Epithelial cell of esophagus (primary cell): ENCODE measurements at places on chromosomes 5 and 9.
A peak's percentile ranks its signal among the peaks of the same experiment; 100 is the strongest.

- DNase-seq, result peak; percentile 73
These were observed 6.5 kb downstream of the AMACR start for GRCh38 chr5:34001241-34001841.

GRCh38 chr9:18009902-18010301, 431.0 kb downstream of the SH3GL2 start:
- DNase-seq, result no peak

- DNase-seq, result no peak
These were observed 4.2 kb downstream of the SCGB3A2 start for GRCh38 chr5:147882586-147883313.

- DNase-seq, result no peak
These were observed 153.5 kb downstream of the RAPGEF6 start for GRCh38 chr5:131481569-131481968.

DNA sequence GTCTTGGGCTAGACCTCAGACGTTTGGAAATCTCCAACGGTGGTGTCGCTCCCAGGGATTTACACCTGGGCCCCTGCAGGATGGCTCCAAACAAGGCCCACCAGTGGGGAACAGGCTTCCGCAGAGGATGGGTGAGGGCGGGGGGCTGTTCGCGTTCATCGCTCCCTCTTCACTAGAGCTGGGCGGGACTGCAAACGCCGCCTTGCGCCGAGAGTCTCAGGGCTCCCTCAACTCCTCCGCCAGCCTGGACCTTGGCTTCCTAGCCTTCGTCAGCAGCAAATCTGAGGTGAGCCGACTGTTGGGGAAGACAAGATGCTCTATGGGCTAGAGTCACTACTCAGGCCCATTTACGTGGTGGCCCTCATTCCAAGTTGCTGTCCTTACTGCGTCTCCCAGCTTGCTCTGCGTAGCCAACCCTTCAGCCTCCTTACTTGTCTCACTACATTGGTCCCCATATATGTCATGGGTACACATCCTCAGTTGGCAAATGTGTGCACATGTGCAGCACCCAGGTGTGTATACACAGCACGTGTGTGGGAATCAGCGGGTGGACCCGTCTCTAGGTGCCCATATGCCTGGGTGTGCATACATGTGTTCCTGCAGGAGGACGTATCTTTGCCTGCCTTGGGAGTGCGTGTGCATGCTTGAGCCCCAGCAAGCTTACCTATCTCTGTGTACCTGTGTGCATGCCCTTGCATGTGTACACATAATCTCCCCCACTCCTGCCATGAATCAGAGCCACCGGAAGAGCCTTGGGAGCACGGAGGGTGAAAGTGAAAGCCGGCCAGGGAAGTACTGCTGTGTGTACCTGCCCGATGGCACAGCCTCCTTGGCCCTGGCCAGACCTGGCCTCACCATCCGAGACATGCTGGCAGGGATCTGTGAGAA, 10.5 kb downstream of the RGS14 start:
- DNase-seq, result peak; percentile 57

- no peak for DNase-seq
These were observed 126.0 kb downstream of the MEF2C start for GRCh38 chr5:88756953-88757352.

DNA sequence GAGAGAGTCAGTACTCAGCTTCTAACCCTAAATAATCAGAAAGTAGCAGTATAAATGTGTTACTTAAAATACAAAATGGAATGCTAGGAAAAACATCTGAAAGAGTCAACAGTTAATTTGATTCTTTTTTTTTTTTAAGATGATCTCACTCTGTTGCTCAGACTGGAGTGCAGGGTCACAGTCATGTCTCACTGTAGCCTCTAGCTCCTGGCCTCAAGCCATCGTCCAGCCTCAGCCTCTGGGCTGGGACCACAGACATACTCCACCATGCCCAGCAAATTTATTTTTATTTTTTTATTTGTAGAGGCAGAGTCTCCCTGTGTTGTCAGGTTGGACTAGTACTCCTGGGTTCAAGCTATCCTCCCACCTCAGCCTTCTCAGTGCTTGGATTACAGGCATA, 424.9 kb downstream of the IRX2 start:
- no peak for DNase-seq

DNA sequence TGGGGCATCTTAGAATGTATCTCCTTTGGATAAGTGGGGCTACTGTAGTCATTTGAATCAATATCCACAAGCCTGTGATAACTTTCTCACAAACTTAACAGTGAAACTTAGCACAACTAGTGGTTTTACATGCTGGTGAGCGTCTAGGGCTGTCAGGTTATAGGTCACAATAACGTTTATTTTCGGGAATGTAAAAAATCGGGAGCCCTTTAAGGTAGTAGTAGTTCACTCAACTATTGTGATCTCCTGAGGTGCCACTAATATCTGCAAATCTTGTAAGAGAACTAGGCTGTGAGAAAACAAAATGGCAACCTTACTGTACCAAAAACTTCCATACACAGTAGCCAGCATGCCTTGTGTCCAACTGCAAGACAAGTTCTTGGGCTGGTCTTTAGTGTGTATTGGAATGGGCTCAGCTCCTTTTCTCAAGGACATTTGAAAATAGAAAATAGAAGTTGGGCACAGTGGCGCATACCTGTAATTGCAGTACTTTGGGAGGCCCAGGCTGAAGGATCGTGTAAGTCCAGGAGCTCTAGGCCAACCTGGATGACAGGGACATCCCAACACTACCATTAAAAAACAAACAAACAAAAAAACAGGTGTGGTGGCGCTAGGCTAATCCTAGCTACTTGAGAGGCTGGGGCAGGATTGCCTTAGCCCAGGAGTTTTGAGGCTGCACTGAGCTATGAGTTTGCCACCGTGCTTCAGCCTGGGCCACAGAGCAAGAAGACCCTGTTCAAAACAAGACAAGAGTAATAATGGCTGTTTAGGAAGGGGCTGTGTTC, 5.2 kb upstream of the PKN3 start:
- no peak for DNase-seq

DNA sequence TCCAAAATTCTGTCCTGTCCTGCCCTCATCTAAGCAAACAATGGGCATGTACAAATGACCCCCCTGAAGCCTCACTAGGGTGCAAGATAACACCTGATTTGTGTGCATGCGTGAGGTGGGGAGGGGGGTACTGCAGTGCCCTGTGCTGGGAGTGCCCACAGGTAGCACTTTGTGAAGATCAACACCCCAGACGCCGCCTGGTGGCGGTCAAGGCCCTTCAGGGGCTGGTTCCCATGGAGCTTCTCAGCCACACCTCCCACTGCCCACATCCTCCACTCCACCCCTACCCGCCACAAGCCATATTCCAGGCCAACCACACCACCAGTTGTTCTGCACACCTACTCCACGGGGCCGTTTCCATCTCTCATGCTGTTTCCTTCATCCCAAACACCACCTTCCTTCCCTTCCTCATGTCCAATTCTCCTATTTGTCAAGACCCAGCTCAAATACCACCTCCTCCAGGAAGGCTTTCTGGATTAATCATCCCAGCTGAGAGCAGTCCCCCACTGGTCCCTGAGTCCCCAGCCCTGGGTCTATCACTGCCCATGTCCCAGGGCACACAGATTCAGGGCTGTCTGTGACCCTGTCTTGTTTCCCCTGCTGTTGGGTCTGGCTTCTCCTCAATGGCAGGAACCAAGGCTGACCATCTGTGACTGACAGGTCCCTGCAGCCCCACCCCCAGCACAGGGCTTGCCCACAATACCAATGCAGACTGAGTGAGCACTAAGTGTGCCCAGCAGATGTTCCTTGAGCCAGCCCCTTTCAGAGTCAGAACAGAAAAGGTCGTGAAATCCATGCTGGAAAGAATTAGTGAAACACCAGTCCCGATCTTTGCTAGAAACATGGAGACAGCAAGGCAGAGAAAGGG, 178.4 kb downstream of the PAX5 start:
- peak; percentile 41 for DNase-seq

GRCh38 chr5:158610051-158610415, 489.7 kb downstream of the EBF1 start:
- DNase-seq, result no peak

DNA sequence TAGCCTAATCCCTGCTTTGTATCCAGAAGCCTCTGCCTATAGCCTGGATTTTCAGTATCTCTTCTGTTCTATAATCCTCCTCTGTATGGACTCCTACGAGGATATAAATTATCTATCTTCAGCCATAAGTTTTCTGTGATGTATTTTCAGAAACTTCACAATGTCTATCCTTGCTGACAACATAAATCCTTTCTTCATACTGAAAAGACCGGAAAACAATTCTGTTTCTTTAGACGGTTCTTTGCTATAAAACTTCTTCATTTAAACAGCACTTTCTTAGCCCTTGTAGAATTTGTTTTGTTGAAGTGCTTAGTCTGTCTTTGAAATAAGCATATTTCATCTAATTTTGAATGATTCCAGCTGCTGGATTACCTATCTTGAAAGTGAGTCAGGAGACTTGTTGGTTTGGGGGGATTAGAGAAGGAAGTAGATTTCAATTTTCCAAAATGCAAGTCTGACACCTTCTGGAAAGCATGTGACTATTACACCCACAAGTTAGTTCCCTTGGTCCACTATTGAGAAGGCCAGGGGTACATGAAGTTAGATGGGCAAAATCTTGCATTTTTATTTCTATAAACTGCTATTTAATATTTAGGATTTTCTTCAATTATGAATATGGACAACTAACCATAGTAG, 96.3 kb upstream of the RANBP3L start:
- DNase-seq, result peak; percentile 46

DNA sequence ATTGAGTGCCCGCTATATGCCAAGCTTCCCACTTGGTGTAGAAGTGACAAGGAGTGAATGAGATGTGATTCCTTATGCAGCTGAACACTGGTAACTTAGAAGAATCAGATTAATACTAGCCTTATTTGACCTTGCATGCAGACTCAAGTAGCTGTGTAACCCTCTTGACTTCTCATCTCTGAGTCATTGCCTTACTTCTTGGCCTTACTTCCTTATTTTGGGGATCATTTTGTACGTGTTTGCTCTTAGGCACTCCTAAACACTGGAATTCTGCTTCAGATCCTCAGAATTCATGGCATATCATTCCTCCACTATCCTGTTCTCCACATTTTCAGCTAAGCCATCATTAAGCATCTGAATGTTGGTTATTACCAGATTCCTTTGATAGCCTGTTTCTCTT, 948.9 kb upstream of the ARRDC3 start:
- peak; percentile 55 for DNase-seq

DNA sequence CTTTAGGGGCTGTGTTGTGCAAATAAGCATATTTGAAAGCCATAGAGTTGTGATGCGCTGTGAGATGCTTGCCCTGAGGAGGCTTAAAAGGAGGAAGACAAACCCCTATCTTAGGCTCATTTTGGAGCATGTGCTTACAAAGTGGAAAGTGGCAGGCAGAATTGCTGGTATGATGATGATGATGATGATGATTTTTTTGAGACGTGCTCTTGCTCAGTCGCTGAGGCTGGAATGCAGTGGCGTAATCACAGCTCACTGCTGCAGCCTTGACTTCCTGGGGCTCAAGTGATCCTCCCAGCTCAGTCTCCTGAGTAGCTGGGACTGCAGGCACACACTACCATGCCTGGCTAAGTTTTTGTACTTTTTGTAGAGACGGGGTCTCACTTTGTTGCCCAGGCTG, 1.7 kb downstream of the CNOT8 start:
- DNase-seq, result peak; percentile 69

DNA sequence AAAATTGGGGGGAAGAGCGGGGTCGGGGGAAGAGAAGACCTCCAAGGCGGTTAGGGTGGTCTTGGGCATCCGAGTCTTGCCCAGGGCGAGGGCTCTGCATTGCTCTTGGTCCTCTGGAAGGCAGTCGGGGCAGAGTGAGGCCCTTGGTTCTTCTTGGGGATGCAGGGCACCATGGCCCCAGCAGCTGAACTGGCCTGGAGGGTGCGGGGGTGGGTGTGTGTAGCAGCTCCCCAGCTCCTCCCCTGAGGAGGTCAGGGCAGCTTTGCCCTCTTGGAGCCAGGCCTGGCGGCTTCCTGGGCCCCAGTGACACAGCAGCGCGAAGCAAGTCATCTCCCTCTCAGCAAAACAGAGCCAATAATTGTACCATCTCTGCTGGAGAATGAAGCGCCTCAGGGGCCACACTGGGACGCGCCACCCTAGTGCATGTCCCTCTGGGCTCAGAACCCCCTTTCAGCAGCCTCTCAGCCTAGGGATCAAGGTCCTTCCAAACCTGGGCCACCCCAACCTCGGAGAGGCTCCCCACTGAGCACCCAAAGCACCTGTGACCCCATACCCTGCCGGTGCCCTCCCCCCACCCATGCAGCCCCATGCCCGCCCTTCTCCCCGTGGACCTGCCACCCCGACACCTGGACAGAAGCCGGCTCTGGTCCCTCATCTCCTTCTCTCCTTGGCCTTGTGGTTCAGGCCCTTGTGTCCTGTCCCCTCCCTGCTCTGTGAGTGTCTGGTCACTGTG, 10.4 kb upstream of the RXRA start:
- DNase-seq, result no peak

DNA sequence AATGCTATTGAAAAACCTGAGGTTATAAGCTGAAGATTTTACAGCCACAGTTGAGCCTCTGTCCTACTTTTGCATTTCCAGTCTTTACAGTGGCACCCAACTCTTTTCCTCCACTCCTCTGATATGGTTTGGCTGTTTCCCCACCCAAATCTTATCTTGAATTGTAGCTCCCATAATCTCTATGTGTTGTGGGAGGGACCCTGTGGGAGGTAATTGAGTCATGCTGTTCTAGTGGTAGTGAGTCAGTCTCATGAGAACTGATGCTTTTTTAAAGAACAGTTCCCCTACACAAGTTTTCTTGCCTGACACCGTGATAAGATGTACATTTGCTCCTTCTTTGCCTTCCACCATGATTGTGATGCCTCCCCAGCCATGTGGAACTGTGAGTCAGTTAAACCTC, 646.1 kb upstream of the SEMA6A start:
- DNase-seq, result peak; percentile 4
